Glutamatergic neuron (in vitro differentiated cells): ENCODE measurements at places on chromosomes 6 and 20.

- DNase-seq, result no peak
These were observed 557 bp upstream of the DHX35 start for GRCh38 chr20:38961530-38962043.

GRCh38 chr6:32553037-32553742 lies 23.1 kb upstream of the HLA-DRB5 start:
- DNase-seq, result no peak

DNA sequence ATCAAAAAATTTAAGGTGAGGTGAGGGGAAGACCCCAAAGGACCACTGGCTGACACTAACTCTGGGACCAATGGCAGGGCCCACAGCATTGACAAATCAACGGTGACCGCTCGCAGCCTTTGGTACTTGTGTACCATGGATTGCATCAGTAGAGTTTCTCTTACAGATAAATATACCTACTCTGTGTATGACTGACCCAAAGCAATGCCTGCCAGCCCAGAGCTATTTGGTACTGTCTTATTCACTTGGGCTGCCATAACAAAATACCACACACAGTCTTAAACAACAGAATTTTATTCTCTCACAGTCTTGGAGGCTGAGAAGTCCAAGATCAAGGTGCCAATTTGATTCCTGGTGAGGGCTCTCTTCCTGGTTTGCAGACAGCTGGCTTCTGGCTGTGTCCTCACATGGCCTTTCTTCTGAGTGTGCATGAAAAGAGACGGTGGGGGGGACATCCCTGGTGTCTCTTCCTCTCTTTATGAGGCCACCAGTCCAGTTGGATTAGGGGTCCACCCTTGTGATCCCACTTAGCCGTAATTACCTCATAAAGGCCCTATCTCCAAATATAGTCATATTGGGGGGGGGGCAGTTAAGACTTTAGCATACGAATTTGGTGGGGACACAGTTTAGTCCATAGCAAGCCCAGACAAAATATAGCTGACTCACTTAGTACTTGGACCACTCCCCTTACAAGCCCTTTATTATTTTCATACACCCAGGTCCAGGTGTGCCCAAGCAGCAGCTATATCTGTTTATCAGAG lies 336.3 kb downstream of the CD83 start:
- DNase-seq, result no peak

DNA sequence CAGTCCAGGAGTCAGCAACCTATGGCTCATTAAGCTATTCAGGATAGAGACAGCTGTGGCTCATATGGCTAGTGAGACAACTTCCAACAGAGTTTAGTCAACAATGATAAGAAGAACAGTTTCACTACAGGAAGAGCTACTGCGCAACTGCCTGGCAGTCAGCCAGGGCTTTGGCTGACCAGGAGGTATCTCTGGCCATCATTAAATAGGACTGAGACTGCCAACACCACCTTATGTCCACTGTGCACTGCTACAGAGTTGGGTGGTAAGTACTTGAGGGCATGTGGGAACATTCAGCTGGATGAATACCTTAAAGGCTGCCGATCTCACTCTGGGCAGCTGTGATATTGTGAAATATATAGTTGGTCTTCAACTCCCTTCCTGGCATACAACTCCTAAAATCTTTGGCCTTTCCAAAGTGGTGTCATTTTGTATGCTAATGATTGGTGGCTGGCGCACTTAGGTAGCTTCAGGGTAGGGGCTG lies 52.2 kb upstream of the FAM83C start:
- no peak for DNase-seq

DNA sequence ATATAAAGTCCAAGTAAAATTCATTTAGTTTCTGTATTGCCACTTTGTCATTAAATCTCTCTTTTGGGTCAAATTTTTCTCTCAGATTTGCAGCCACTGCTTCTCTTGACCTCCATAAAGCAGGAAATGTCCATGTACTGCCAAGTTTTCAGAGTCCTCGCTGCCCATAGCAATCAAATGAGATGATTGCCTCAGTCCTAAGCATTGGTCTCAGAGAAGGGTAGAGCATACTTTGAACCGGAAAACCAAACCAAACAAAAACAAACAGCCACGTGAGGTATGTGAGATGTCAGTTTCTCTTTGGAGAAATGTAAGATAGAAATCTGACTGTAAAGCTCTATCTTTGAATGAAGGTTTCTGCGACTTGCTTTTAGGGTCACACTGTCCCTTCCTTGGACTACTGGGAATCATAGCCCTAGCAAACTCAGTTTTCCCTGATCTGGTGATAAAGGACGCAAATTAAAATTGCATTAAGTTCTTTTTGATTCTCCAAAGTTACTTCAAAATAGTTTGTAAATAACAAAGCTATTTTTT lies 505.4 kb upstream of the CITED2 start:
- no peak for DNase-seq

DNA sequence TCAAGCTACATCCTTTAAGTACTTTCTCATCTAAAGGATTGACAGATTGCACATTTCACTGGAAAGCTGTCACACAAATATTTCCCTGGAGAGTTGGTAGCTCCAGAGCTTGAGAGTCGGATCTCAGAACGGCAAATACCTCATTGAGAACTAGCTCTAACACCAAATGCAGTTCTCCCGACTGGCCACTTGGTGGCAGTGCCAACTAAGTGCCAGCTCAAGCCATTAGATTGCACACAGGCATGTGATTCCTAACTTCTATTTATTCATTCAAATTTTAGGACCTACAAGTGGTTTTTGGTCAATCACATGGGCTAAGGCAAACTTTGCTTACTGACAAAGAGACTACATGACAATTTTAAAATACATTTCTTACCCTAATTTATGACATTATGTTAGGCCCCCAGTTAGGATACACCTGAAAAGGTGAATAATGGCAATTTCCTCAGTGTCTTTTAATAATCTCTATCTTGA lies 7.9 kb upstream of the MCHR2 start:
- DNase-seq, result peak; percentile 72

- no peak for DNase-seq
These were observed 10.0 kb downstream of the TCF15 start for GRCh38 chr20:600141-600540.
